ENCODE measurements at places on chromosomes 2 and 18.

DNA sequence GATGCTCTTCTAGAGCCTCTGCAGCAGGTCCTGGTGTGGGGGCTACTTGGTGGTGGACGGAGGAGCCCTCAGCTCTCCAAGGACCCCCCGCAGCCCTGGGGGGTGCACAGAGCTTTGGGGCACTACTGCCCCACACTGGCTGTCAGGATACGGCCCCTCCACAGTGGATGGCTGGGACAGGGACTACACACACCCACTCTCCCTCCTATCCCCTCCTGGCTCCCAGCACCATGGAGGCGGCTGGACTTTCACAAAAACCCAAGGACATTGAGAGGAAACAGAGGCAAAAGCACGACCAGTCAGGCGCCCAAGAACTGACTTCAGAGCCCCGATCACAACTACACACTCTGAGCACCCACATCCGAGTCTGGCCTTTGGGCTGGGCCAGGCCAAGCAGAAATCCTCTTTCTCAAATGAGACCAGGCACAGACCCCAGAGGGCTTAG lies 12.6 kb downstream of the GPR35 start:
- DNase-seq = no peak

DNA sequence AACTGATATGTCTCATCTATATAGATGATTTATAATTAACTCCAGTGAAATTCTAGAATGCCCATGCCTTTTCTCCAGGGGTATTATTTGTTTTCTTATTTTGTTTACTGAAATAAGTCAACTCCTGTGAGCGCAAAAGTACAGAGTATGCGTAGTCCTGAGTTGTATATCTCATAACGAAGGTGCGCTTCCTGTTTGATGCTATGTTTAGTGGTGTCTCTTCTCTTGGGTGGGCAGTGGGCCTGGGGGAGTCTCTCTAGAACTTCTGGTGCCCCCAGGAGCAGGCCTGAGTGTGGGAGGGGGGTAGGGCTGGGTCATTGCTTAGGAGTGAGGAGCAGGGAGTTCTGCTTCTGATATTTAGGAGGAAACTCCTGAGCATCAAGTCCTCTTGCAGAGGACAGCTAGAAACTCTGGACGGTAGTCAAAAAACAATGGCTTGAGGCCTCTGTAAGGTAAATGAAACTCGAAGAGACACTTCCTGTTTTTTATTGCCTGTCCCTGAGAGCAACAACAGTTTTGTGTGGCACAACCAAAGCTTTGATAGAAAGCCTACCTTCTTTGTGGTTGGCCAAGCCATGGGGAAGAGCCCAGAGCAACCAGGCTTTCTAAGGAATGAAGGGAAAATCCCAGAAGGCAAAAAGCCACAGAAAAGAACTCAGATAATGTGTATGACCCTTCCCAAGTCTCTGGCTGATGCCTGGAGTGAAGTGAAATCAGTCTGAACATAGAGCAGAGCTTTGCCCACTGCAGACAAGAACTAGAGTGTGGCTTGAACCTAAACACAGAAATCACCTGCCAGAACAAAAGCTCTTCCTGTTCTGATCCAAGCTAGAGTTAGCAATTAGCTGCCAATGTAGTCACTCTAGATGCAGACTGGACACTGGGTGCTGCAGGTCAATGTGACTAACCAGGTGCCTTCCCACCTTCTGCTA lies 8.5 kb upstream of the SP140L start:
- DNase-seq = no peak

- no peak for DNase-seq
These were observed 157.4 kb upstream of the DNMT3A start for GRCh38 chr2:25499157-25499556.

DNA sequence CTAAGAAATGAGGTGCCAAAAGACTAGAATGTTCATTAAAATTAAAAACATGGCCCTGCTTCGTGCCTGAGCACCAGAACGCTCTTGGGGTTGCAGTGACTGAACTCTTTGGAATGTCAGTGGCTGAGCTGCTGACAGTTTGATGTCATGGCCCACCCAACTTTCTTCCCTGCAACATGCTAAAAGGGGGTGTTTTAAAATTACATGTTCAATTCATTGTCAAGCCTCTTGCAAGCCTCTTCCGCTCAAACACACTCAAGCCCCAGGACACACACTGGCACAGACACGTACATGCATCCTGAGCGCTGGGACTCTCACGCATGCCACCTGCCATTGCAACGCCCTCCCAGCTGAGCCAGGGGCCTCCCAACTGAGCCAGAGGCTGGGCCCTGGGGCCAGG lies 12.6 kb downstream of the RUFY4 start:
- no peak for DNase-seq

DNA sequence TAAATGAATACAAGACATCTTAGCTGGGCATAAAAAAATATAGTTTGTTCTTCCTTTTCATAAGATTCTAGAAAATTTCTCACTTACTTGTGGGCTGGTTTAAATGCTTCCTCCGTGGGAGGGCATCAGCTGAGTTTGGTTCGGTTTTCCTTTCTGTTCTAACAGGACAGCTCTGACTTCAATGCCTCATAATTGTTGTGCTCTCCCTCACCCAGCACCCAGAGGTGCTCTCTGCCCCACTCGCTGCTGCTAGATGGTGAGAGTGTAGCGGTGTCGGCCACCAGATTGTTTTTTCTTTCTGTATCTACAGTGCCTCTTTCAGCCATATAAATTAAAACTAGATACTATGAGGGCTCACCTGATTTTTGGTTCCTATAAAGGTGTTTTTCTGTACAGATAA lies 407.2 kb upstream of the CDH7 start:
- DNase-seq = no peak

DNA sequence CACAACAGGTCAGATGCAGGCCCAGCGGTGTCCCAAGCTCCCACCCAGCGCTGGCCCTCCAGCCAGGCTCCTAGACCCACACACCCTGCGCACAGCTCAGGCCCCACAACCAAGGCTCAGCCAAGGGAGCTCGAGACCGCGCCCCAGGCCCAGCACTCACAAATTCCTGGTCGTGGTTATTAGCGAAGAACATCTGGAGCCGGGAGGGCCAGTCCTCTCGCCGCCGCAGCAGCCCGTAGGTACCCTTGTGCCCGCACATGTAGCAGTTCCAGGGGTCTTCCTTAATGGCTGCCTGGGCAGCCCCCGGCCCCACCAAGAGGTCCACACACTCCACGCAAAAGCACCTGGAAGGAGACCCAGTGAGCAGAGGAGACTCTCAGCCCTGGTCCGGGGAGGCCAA lies 75.6 kb upstream of the POMC start:
- DNase-seq = no peak

DNA sequence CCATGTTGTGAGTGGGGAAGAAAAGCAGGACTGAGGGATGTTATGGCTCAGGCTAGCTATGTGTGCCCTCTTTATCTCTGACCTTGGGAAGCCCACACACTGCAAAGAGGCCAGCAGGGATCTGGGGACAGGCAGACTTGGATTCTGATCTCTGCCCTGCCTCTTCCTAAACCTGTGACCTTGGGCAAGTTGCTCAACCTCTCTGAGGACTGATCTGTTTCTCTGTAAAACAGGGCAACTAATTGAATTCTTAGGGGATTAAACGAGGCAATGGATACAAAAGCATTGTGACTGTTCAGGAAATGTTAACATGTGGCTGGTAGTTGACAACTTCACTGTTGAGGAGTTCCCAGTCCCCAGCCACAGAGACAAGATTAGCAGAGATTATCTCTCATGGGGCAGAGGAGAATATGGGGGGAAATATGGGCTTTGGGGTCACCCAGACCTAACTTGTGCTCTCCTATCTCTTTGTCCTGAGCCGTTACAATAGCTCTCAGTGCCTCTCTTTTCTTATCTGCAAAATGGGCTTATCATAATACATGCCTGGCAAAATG lies 184.7 kb upstream of the GLI2 start:
- no peak for DNase-seq

DNA sequence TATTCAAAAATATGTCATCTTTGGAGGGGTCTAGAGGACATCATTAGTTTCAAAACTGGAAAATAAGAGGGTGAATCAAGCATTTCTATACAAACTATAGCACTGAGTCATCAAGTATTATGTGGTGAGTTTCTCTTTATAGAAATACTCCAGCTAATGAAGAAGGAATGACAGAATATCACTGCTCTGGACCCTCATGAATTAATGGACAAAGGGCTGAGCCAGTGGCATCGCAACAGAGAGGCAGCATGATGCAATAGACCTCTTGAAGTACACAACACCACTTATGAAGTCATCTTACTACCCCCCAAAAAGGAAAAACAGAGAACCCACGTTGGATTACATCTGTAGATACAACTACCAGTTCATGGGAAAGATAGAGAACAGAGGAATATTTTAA lies 27.4 kb upstream of the EIF2AK3 start:
- DNase-seq = no peak

GRCh38 chr2:104286841-104287240 lies 567.1 kb upstream of the POU3F3 start:
- DNase-seq = no peak

GRCh38 chr2:214401580-214401979 lies 9.3 kb upstream of the VWC2L start:
- no peak for DNase-seq

GRCh38 chr2:140064243-140064642 lies 1284.1 kb upstream of the NXPH2 start:
- no peak for DNase-seq

- no peak for DNase-seq
These were observed 33.4 kb downstream of the DRC1 start for GRCh38 chr2:26435106-26435505.

DNA sequence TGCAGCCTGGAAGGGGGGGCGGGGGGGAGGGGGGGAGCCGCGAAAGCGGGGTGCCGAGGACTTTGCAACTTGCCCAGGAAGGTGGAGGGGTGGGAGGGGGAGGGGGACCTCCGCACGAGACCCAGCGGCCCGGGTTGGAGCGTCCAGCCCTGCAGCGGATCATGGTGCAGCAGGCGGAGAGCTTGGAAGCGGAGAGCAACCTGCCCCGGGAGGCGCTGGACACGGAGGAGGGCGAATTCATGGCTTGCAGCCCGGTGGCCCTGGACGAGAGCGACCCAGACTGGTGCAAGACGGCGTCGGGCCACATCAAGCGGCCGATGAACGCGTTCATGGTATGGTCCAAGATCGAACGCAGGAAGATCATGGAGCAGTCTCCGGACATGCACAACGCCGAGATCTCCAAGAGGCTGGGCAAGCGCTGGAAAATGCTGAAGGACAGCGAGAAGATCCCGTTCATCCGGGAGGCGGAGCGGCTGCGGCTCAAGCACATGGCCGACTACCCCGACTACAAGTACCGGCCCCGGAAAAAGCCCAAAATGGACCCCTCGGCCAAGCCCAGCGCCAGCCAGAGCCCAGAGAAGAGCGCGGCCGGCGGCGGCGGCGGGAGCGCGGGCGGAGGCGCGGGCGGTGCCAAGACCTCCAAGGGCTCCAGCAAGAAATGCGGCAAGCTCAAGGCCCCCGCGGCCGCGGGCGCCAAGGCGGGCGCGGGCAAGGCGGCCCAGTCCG lies 540 bp downstream of the SOX11 start:
- no peak for DNase-seq

DNA sequence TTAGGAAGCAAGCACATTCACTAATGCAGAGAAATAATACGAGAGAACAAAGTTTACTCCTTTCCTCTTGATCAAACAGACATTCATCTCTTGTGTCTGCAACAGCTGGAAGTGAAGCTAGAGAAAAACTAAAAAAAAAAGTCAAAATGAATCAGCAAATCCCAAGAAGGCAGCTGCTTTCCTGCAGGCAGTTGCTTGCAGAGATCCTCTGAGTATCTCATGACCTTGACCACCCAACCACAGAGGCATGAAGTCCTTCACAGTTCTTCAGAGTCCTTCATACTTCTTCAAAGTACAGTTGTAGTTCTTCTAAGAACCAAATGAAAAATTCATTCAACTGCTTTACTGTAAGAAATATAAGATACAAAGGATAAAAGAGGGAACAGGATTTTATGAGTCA lies 97.2 kb upstream of the ACVR1C start:
- no peak for DNase-seq

GRCh38 chr2:157150747-157151146 lies 106.8 kb upstream of the GALNT5 start:
- no peak for DNase-seq

GRCh38 chr2:62056341-62056740 lies 139.6 kb upstream of the B3GNT2 start:
- no peak for DNase-seq

- no peak for DNase-seq
These were observed 2148.5 kb upstream of the PIK3C3 start for GRCh38 chr18:39806525-39806924.

- DNase-seq = no peak
These were observed 119.8 kb downstream of the NRP2 start for GRCh38 chr2:205802065-205802464.

- no peak for DNase-seq
These were observed 670.4 kb downstream of the KCNJ3 start for GRCh38 chr2:155368934-155369333.

DNA sequence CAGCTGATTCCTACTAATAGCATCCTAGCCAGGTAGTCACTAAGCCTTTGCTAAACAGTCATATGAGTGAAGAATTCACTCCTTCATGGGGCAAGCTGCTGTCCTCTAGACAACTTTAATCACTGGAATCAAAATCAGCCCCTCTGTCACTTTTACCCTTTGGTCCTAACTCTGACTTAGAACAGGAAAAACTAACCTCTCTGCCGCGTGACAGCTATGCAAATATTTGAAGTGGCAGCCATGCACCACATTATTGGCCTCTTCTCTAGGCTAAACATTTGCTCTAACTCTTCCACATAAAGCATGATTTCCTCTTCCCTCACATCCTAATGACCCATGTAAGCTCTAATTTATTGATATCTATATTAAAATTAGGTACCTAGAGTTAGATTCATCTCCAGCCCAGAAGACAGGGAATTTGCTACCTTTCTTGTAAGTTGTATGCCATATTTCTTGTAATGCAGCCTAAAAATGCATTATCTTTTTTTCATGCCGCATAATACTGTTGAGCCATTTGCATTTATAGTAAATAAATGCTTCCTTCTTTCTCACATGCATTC lies 12.8 kb upstream of the ONECUT2 start:
- no peak for DNase-seq

DNA sequence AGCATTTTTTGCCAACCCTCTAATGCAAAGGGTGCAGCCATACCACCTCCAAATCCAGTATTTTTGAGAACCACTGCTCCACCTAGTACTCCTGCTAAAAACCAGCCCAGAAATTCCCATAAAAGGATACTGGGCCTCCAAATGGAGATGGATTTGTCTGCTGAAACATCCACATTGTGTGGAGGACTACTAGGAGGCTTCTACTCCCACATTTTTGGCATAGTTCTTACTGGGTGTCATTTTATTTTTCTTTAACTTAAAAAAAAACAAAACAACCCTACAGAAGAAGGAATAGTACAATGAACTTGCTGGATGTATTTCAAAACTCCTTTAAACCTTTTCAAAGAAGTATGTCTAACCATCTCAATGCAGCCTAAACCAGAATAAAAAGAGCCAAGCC lies 219.2 kb downstream of the SRBD1 start:
- no peak for DNase-seq

GRCh38 chr18:35661483-35662146 lies 80.1 kb downstream of the GALNT1 start:
- no peak for DNase-seq

- no peak for DNase-seq
These were observed 29.2 kb upstream of the ALLC start for GRCh38 chr2:3628800-3629199.
